Spinal cord (tissue), 10 donors: ENCODE measurements at places on chromosomes 3 and 15. TPM values are rescaled to one million over a fixed set of nuclear protein-coding genes. Genes with fewer than 3 reads are reported as not detected.
A peak's percentile ranks its signal among the peaks of the same experiment; 100 is the strongest.

Gene RTP1
- total RNA-seq: 0.40 TPM

GRCh38 chr3:149214702-149215101 is 6.9 kb downstream of the CP start:
- no peak for DNase-seq

- DNase-seq: no peak
Observed at GRCh38 chr3:173467501-173467900, 70.0 kb downstream of the NLGN1 start.

GRCh38 chr15:80404761-80405553 is 775 bp downstream of the ARNT2 start:
- DNase-seq: peak; percentile 26

DNA sequence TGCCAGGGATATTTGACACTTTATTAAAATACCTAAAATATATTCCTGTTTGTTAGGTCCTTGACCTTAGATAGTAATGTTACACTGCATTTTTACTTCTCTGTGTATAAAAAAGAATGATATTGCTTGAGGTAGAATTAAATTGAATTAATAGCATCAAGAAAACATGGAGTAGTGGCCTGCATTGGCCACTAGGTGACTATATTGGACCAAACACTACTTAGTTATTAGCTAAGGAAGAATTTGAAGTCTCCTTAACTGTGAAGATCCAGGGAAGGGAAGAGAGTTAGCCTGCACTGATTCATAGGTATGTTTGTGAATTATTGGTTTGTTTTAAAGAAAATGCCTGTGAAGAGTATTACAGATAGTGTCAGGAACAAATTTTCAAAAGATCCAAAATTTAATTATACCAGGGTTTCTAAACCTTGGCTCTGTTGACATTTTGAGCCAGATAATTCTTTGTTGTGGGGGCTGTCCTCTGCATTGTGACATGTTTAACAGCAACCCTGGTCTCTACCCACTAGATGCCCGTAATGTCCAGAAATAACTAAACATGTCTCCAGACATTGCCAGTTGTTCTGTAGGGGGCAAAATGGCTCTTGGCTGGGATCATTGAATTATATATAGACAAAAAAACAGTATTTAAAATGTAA is 103.6 kb upstream of the THSD4 start:
- DNase-seq: peak; percentile 35

- DNase-seq: no peak
Observed at GRCh38 chr3:39415983-39416382, 9.5 kb downstream of the RPSA start.

GRCh38 chr3:117003501-117003900 is 293.9 kb downstream of the TUSC7 start:
- DNase-seq: no peak

- DNase-seq: no peak
Observed at GRCh38 chr3:80238606-80239005, 470.8 kb upstream of the ROBO1 start.

GRCh38 chr3:42265059-42265991 is 660 bp downstream of the CCK start:
- no peak for DNase-seq

DNA sequence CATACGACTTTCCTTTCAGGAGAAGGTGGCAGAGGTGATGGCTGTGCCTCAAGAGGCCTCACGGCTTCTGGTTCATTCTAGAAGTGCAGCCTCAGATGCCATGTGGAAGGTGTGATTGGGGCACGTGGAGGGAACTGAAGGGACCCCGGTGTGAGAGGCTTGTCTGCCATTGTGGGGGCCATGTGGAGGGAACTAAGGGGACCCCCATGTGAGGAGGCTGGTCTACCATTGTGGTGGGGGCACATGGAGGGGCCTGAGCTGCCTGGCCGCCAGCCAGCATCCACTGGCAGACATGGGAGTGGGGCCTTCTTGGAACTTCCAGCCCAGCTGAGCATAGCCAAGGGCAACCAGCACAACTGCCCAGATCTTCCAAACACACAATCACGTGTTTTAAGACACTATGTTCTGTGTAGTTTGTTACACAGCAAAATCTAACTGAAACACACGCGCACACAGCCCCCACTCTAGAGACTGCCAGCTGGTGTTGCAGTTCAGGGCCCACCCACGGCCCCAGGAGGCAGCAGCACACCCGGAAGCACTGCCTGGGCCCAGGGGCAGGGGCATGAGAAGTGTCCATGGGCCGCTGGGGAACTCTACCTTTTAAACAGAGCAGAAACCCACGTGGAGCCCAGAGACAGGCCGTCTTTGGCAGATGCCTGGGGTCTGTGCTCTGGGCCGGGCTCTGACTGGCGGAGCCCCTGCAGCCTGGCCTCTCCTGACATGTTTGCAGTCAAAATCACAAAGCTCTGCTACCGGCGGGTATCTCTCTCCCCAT is 66.8 kb downstream of the IQSEC1 start:
- DNase-seq: no peak
